Amniotic epithelial cell (primary cell): ENCODE measurements at places on chromosomes 2 and 18.
A peak's percentile ranks its signal among the peaks of the same experiment; 100 is the strongest.

DNA sequence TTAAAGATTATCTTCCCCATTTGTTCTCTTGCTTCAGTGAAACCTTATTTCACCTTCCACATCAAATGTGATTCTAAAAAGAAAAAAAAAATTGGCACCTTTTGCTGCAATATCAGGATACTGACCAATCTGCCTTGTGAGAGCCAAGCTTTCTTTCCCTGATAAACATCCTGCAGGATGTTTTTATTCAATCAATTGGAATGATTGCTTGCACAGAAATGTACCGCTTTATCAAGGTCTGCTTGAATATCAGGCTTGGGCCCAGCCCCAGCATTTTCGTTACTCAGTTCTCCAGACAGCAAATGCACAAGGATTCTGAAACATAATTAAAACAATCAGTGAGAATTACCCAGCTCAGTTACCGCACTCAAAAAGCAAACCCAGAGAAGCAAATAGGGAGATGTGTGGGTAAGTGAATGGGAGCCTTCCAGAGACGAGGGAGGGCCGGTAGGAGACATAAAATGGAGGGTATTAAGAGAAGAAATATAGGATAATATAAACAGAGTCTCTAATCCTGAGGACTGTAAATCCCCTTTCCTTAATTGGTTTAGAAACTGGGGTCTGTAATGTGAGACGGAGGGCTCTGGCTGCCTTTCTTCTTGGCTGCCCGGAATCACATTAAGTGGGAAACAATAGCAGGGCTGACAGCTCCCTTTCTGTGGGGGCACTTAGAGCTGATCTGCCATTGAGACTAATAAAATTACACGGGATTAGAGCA lies 291.8 kb downstream of the ICOS start:
- DNase-seq = no peak

DNA sequence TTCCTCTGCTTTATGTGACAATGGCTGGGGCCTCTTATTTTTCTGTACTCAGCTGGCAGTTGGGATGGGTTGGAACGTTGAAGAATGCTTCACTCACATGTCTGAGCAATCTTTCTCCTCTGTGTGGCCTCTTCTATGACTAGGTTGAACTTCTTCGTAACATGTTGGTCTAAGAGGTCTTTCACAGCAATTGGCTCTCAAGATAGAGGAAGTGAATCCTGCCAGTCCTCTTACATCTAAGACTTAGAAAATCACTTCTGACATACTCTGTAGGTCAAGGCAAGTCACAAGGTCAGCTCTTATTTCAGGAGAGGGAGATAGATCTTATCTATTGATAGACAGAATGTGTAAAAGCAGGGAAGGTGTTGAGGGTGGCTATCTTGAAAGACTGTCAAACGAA lies 174.1 kb downstream of the NYAP2 start:
- DNase-seq = no peak

- DNase-seq = no peak
These were observed 42.8 kb downstream of the CCDC68 start for GRCh38 chr18:54916507-54916906.

DNA sequence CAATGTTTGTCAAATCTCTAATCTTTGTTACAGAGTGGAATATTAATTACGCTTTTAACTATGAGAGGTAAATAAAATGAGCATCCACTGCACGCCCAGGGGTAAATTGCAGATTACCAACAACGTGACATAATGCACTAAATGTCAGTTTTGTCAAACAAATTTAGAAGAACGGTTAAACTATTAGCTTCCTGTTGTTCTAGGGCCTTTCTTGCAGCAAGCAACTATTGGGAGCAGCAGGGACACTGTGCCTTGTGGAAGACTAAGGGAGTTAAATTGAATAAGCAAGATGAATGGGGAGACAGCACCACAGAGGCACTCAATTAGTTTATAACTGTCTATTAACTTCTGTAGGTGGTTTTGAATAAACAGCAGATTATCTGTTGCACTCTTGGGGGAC lies 391.0 kb upstream of the RAB12 start:
- DNase-seq = no peak

GRCh38 chr18:55557211-55557610 lies 30.8 kb downstream of the TCF4 start:
- DNase-seq = no peak

- no peak for DNase-seq
These were observed 42.1 kb upstream of the REL start for GRCh38 chr2:60839126-60839813.

DNA sequence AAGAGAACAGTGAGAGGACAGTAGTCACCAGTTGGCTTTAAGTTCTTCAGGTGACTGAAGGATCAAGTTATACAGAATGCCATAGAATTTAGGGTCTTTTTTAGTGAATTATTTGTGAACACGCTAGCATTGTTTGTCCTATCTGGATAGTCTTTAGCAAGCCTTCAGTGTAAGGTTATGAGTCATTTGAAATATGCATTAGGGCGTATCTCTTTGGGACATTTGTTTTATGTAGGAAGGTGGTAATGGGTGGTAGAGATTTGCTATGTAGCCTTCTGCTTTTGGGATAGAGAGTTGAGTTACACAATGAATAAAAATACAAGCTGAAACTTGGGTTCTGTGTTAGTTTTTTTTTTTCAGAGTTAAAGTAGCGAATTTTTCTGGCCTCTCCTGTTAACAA lies 13.0 kb downstream of the ACTR2 start:
- DNase-seq = peak; percentile 51

GRCh38 chr2:45963816-45964215 lies 312.3 kb downstream of the PRKCE start:
- DNase-seq = no peak

- no peak for DNase-seq
These were observed 152.6 kb upstream of the KYNU start for GRCh38 chr2:142724713-142725349.

DNA sequence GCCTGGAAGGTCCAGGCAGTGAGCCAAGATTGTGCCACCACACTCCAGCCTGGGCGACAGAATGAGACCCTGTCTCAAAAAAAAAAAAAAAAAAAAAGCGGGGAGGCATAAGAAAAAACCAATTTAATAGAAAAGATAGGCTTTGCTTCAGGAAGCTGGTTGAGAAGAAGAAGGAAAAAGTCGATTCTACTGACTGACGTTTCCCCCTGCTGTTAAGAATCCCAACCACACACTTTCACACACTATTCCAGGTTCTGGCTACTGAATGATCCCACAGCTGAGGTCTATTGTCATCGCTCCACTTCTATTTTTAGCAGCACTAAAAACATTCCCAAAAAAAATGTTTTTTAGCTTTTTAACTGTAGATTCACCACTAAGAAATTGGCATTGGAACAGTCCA lies 6.7 kb upstream of the CHCHD5 start:
- peak; percentile 14 for DNase-seq

DNA sequence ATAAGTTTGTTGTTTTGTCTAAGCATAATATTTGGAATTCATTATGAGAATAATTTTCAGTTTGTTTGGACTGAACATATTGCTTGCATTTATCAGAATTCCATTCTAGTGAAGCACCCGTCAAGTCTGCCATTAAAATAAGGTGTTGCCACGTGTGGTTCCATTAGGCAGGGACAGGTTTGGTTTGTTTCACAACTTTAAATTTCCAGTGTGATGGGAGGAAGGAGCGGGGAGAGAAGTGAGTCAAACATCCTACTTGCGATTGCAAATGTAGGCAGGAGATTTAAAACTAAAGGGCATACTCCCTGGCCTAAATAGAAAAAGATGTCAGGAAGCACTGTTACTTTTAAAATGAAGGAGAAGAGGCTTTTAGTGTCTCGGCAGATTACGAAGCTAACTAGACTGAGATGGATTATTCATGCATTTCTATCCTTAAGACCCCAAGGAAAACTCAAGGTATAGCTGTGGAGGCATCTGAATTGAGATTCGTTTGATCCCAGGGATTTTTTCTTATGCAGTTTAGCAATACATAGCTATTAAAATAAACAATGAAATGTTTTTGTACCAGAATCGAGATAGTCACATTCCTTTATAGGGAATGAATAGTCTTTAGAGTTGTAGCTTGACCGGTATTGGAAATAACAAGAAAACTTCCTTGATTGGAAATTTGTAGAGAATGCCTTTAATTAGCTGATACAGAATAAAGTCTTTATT lies 19.8 kb downstream of the GRHL1 start:
- DNase-seq = peak; percentile 48

- no peak for DNase-seq
These were observed 5.4 kb downstream of the CHMP3 start for GRCh38 chr2:86557836-86558235.

DNA sequence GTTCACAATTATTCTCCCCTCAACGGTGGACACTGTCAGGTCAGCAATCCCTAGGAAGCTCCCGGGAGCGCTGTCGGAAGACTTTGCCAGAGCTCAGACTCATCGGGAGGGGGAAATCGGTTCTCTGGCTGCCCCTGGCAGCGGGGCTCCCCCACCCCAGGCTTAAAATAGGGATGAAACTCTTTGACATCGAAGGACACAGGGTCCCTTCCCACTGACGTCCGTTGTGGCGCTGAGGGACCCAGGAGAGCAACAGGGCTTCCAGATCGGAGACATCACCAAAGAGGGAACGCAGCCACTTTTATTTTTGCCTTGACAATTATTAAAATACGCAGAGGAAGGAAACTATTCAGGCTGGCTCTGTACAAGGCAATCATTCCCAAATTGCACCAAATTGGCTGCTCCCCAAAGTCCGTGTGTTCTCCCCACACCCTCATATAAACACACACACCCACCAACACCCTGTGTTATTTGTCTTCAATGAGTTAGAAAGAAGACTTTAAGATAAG lies 249.0 kb downstream of the CDH20 start:
- no peak for DNase-seq
